ENCODE measurements at places on chromosomes 3 and 15.

GRCh38 chr15:78604420-78604819 lies 16.4 kb downstream of the CHRNA3 start:
- DNase-seq, result no peak

DNA sequence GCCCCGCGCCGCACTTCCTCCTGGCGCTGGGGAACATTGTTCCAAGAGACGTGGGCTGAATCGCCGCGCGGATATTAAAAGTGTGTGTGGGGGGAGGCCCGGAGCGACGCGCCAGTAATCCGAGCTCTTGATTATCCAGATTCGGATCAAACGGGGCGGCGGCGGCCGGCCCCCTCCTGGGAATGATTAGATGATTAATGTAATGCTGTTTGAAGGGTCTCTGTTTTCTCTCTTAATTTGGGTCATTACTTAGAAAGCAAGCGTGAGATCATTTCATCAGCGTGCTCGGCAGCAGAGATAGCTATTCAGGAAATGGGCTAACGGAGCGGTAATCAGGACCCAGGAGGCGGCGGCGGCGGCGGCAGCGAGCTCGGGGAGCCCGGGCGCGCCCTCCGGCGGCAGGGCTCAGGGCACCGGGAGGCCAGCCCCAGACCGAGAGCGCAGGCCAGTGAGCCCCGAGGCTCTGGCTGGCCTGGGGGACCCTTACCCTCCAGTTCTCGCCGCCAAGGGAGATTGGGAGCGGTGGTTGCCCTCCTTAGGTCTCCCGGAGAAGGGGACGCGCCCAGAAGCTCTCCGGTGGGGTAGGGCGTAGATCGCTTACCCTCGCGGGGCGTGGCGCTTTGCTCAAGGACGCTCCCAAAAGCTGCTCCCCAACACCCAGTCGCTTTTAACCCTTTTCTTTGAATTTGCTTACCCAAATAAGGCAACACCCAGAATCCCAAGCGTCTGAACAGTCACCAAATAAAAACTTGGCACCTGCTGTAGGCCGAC lies 4.5 kb downstream of the FEZF2 start:
- no peak for DNase-seq

GRCh38 chr3:155404486-155404885 lies 111.0 kb upstream of the STRIT1 start:
- no peak for DNase-seq

DNA sequence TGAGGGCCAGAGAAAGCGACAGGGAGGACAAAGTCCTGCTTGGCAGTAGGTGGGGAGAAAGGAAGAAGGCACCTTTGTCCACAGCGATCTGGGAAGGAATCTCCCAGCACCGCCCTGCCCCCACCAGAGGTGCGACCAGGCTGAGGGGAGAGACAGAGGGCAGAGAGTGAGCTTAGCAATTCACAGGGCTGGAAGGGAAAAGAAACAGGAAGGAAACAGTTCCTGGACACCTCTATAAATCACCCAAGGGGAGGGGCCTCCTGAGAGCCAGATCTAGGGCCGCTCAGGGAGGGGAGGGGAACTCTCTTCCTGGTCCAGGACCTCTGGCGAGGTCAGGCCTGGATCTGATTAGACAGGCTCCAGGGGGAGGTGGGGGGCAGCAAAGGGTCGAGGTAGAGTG lies 35.4 kb downstream of the RNU5B-1 start:
- DNase-seq, result no peak

DNA sequence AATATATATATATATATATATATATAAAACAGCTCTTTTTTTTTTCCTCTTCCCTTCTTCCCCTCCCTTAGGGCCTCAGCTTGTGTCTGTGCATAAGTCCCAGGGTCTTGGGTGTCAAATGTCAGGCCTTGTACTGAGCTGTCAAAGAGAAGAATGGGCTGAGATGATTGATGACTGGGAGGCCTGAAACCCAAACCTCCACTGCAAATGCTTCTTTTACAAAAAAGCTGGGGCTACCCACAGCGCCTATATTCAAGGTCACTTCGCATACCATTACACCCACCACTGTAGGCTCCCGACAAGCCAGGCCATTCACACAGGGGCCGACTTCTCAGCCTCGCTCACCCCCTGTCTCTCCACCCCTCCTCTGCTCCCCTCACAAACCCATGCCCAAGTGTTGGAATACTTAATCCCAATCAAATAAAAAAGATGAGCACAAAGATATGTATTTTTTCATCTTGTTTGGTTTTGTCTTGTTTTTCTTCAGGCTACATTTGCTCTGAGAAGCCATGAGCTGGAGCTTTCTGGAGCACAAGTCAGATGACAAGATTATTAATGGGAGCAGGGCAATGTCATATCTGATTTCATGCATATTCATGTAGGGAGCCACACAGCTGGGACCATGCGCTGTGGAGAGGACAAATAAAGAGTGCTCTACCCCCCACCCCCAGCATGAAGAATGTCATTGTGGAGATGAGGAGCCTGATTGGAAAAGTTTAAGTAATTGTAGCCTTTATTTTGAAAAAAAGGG lies 614.4 kb upstream of the NR2F2 start:
- no peak for DNase-seq

- no peak for DNase-seq
Measured at GRCh38 chr3:22893101-22893500, 310.0 kb upstream of the UBE2E2 start.

- no peak for DNase-seq
Measured at GRCh38 chr15:99930696-99931095, 197.5 kb upstream of the LYSMD4 start.

- no peak for DNase-seq
Measured at GRCh38 chr3:37402351-37402750, 228.0 kb upstream of the LRRFIP2 start.

DNA sequence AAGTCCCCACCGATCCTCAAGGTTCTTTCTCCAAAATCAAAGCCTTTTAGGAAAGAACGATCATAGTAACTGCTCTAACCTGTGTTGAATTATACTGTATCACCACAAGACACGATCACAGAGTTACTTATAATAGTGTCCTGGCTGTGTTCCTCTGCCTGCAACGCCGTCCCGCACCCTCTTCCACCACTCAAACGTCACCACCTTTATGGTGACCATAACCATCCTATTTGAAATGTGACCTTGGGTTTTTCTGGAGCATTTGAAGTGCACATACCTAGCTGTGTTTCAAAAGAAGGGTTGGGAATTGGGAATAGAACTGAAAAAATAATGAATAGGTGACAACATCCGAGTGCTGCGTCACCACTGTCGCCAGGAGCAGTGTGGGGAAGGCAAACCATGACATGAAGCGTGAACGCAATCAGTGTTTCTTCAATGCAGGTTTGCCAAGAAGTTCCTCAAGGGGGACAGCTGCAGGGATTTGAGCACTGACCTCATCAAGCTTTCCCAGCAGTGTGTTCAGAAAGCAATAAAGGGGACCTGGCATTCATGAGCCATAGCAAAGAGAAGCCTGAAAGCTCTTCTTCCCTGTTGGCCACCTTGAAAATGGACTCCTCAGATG lies 769 bp upstream of the SELENOS start:
- DNase-seq, result no peak

GRCh38 chr15:78854833-78855372 lies 17.8 kb upstream of the MORF4L1 start:
- no peak for DNase-seq

GRCh38 chr3:160154596-160154995 lies 70.6 kb upstream of the C3orf80 start:
- no peak for DNase-seq

- peak; percentile 74 for DNase-seq
Measured at GRCh38 chr15:80999623-81000036, 1.1 kb upstream of the TLNRD1 start.

GRCh38 chr3:127792541-127793292 lies 29.6 kb downstream of the MGLL start:
- no peak for DNase-seq

GRCh38 chr15:90870354-90871138 lies 2.2 kb downstream of the FURIN start:
- DNase-seq, result no peak

- DNase-seq, result no peak
Measured at GRCh38 chr3:145070795-145071194, 1090.2 kb downstream of the PLOD2 start.

GRCh38 chr3:69290006-69290405 lies 95.9 kb downstream of the FRMD4B start:
- DNase-seq, result no peak

DNA sequence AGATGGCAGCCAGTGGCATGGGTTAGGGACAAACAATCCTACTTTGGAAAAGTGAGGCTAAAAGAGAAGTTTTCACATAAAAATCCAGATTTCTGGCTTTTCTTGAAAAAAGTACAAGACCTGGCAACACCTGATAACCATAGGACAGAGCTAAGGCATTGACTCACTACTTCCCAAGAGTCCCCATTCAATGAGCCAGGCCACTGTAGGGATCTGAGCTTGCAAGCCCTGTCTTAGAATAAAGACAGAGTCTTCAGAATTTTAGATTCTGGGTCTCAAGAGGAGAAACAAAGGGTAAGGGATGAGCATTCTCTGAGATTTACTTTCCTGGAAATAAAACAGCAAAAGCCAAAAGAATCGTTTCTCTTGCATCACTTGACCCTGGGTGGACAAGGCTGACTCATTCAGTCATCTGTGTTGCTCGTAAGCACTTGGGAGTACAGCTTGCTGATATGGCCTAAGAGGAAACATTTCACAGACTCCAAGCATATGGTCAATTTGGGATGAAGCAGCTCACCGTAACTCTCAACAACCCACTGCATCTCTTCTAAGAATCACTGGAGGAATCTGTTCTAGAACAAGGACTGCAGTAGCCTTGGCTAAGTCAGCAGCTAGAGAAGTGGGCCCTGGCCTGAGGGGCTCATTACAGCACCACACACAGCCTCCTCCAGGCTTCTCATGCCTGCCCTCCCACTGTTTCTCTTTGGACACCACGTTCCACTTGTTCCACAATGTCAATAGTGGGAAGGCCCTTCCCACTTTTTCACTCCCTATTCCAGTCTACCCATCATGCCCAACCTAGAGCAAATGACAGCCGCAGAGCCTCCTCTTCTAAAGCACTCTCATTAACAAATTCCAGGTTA lies 86.2 kb downstream of the RFTN1 start:
- DNase-seq, result no peak

DNA sequence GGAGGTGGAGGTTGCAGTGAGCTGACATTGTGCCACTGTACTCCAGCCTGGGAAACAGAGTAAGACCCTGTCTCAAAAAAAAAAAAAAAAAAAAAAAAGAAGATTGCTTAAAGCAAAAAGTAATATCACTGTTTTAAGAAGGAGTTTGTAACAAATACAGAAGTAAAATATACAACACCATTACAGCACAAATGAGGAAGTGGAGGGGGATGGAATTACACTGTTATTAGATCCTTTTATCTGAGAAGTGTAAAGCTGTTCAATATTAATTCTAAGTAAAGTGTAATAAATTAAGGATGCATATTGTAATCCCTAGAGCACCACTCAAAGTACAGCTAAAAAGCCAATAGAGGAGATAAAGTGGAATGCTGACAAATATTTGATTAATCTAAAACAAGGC lies 47.0 kb upstream of the SNRPA1 start:
- no peak for DNase-seq

GRCh38 chr3:116002235-116002634 lies 378.9 kb downstream of the GAP43 start:
- no peak for DNase-seq

DNA sequence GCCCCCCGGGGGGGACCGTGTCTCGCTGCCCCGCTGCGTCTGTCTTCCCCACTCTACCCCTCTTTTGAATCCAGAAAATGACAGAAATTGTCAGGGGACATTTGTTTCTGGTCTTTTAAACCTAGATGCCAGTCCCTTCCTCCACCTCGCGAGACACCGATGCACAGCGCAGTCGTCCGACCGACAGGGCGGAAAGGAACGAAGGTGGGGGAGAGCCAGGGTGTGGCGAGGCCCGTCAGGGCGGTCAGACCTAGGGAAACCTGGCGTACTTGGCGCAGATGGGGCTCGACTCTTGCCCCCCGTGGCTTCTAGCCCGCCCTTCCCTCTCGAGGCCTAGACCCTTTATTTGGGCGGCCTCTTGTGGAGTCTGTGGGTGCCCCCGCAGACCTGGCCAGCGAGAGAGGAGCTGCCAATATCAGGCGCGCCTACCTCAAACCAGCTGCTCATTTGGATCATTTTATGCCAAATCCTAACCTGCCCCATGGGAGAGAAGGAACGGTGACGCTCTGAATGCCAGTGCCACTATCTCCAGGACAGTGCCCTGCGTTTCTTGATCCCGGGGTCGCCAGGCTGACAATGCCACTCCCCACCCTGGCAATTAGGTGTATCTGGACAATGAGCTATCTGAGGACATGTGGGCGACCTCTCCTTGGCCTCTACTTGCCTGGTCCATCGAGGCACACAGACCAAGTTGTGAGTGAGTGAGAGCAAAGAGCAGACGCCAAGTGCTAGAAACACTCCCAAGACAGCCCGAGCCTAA lies 500 bp upstream of the RAB6B start:
- no peak for DNase-seq

DNA sequence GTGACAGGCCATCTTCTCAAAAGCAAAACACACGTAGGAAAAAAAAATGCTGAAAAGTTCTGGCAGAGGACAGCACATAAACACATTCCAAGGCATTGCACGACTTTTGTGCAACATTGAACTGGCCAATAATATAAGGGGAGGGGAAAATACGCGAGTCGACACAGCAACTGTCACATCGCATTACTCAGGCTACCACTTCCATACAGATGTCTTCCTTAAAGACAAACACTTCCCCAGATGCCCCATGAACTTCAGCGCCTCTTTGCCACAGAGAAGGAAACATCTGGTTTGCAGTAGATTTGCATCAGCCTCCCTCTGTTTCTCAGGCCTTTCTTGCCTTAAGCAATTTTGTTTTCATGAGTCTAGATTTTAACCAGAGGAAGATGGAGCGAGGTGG lies 144.4 kb upstream of the IGF1R start:
- no peak for DNase-seq

DNA sequence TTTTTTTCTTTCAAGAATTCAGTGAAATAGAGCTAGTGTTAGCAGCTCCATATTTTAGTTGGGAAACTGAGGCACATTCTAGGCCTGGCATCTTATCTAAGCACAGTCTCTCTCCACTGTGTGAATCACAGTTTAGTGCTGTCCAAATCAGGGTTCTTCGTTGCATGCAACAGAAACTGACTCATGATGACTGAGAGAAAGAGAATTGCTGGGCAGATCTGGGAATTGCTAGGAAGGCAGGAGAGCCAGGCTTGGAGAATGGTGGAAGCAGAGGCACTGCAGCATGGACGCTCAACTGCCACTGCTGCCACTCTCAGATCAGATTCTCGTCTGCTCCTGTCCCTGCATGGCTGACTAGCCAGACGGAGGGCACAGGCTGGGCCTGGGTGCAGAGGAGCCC lies 40.7 kb upstream of the CHST2 start:
- no peak for DNase-seq

DNA sequence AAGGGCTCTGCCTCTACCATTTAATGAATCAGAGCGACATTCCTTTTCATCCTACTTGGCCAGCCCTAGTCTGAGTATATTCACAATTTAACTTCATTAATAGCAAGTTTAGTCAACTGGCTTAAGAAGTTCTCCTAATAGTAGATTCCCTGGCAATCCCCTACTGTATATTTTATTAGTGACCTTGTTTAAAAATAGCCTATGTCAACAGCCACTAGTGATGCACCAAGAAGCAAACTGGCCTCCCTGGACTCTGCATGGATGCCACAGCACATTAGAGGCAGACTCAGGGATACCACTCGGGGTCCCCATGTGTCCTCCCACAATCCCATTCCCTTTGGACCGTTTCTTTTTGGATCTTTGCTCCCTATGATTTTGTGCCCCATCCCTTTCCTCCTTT lies 83.6 kb downstream of the THSD4 start:
- no peak for DNase-seq

All from activated CD4-positive, alpha-beta T cell treated with anti-CD3 and anti-CD28 coated beads, Interleukin-2, amount 50 U/mL, for 48 hours (primary cell).